ENCODE measurements at places on chromosomes 16 and 17. TPM values are rescaled to one million over a fixed set of nuclear protein-coding genes. Genes with fewer than 3 reads are reported as not detected.

CACNB1 gene
- polyA plus RNA-seq: 5.2 TPM

PDE6G gene
- polyA plus RNA-seq: 0.17 TPM

HSD17B2 gene
- polyA plus RNA-seq: 2.0 TPM

TPPP3 gene
- polyA plus RNA-seq: 0.07 TPM

ZFP3 gene
- 0.58 TPM for polyA plus RNA-seq

HEATR9 gene
- not detected for polyA plus RNA-seq

TAT gene
- polyA plus RNA-seq: not detected

ZG16B gene
- 0.95 TPM for polyA plus RNA-seq

MYCBPAP gene
- 5.3 TPM for polyA plus RNA-seq

DNA sequence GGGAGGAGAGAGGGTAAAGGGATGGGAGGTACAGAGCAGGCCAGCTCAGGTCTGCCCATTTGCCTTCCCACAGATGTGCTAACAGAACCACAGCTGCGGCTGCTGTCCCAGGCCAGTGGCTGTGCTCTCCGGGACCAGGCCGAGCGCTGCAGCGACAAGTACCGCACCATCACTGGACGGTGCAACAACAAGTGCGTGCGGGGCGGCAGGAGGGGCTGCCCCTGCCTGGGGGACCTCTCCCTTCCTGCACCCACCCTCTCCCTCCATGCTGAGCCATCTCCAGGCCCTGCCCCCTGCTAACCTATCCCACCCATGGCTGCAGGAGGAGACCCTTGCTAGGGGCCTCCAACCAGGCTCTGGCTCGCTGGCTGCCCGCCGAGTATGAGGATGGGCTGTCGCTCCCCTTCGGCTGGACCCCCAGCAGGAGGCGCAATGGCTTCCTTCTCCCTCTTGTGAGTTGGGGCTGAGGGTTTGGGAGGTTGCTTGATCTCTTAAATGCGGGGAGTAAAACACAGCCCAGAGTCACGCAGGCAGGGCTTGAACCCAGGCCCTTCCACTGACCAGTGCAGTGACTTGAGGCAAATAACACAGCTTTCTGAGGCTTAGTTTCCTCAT, 1.2 kb downstream of the EPX start:
- DNase-seq: no peak

DNA sequence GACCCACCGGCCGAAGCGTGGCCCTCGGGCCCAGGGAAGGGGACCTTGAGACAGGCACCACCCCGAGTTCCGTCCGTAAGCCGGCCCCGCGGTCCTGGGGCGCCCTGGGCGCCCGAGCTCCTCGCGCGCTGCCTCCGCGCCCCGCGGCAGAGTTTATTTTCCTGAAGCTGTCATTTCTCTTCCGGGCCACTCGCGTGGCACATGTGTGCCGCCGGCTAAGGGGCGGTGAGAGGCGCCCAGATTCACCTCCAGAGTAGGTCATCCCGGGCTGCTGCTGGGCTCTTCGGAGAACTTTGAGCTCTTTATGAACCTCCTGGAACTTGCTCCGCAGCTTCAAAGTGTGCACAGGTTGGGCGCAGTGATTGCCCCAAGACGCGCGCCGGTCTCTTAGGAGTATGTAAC, 489 bp downstream of the ZC3H18 start:
- DNase-seq: no peak

- no peak for DNase-seq
Observed at GRCh38 chr16:10040136-10041080, 141.8 kb downstream of the GRIN2A start.

- DNase-seq: no peak
Observed at GRCh38 chr17:50137042-50137441, 7.1 kb upstream of the SAMD14 start.

GRCh38 chr16:22674832-22675191, 139.2 kb upstream of the HS3ST2 start:
- DNase-seq: no peak

- DNase-seq: no peak
Observed at GRCh38 chr17:48756830-48757251, 28.3 kb upstream of the HOXB13 start.

DNA sequence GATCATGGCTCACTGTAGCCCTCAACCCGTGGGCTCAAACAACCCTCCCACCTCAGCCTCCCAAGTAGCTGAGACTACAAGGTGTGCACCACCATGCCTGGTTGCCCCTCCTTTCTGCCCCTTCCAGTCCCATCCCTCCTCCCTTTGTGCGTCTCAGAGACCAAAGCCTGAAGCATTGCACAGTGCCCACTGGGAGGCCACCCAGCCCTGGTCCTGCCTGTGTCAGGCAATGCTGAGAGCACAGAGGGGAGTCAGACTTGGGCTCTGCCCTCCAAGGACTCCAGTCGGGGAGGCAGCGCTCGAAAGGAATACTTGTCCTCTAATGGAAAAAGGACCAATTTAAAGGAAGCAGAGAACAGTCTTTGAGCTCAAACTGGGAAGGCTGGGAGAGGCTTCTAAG, 20.4 kb downstream of the RAI1 start:
- DNase-seq: no peak

DNA sequence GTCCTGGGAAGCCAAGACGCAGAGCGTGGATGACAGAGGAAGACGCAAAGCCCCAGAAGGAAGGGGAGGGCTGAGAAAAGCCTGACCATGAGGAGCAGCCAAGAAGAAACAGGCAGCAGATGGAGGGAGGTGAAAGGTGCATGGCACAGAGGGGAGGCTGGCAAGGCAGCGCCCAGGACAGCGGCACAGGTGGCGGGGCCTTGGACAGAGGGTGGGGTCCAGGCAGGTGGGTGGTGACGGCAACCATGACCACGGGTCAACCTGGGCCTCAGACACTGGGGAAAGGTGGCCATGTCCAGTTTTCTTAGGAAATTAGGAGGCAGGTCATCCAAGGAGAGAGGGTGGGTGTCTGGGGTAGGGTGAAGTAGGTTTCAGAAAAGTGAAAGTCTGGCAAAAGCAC, 17.0 kb downstream of the ARHGAP17 start:
- no peak for DNase-seq

- peak; percentile 46 for DNase-seq
Observed at GRCh38 chr17:49227436-49228261, 2.9 kb downstream of the PHOSPHO1 start.

DNA sequence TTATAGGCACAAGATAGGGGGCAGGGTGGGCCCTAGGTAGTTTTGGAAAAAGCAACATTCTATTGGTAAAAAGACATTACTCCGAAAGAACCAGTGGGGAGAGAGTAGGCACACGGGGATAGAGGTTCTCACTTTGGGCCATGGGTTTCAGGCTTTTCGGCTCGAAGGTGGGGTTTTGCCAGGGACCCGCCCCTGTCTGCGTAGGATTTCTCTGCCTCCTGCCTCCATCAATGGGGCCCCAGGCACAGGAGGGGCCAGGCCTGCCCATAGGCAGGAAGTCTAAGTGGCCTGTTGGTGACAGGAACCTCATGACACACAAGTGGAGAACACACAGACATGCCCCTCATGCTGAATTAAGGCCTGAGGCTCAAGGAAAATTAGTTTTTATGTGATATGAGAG, 57.5 kb downstream of the RNF213 start:
- DNase-seq: no peak

GRCh38 chr17:40451420-40451819, 8.2 kb downstream of the IGFBP4 start:
- no peak for DNase-seq

GRCh38 chr16:50932348-50932935, 190.6 kb downstream of the CYLD start:
- DNase-seq: no peak

DNA sequence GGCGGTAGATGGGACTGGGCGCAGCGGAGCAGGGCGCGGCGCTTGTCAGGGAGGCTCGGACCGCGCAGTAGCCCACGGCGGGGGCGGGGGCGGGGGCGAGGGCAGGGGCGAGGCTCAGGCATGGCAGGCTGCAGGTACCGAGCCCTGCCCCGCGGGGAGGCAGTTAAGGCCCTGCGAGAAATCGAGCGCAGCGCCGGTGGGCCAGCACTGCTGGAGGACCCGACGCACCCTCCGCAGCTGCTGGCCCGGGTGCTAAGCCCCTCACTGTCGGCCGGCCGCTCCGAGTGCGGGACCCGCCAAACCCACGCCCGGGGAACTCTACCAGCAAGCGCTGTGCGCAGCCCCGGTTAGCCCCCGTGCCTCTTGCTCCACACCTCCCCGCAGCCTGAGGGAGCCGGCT, 90.2 kb upstream of the RPL38 start:
- no peak for DNase-seq

DNA sequence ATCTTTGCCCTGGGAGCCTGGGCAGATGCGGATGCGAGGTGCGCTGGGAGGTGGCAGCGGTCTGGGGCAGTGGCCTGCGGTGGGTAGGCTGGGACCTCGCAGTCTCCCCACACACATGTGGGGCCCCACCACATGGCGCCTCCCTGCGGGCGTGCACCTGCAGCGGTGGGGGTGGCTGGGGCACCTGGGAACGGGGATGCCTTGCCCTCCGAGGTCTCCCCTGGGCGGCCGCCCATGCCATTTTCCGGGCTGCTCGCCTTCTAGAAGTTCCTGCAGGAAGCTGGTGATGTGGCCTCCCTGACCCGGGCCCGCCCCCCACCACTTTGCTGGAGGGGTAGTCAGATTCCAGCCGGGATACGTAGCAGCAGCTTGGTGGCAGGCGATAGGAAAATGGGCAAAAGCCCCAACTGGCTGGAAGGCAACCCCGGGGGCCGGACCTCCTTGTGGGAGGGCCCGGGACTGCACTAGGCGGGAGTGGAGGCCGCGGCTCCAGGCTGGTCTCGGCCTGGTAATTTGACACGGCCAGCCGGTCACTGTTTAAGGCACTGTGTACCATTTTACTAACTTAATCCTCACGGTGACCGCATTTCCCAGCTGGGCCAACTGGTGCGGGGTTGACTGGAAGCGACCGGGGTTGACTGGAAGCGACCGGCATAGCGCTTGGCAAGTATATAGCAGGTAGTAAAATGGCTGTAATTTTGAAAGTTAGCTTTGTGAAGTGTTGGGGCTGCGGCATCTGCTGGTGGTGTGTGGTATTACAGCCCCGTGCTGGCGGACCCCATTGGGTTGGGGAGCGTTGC, 38.5 kb downstream of the IGF2BP1 start:
- DNase-seq: no peak

GRCh38 chr17:45584092-45585036, 93.8 kb upstream of the PLEKHM1 start:
- no peak for DNase-seq

DNA sequence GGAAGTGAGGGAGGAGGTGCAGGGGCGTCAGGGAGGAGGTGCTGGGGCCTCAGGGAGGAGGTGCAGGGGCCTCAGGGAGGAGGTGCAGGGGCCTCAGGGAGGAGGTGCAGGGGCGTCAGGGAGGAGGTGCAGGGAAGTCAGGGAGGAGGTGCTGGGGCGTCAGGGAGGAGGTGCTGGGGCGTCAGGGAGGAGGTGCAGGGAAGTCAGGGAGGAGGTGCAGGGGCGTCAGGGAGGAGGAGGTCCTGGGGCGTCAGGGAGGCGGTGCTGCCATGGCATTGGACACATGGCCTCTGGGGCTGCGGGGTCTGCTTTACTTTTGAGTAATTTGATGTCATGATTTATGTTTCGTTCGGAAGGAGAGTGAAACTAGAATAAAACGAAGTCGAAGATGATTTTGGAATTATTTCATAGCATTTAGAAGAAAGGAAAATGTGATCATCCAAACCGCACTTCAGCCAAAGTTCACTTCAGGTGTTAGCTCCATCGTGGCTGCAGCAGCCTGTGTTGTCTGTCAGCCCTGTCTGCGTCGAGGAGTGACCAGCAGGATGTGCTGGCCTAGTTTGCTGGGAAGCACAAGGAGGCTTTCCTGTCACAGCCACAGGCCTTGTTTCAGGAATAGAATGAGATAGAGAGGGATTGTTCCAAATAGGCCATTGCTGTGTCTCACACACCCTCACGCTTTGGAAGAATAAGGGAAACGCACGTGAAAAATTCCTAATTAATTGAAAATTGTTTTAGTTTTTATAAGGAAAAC, 42.8 kb downstream of the RAB11FIP3 start:
- DNase-seq: no peak

DNA sequence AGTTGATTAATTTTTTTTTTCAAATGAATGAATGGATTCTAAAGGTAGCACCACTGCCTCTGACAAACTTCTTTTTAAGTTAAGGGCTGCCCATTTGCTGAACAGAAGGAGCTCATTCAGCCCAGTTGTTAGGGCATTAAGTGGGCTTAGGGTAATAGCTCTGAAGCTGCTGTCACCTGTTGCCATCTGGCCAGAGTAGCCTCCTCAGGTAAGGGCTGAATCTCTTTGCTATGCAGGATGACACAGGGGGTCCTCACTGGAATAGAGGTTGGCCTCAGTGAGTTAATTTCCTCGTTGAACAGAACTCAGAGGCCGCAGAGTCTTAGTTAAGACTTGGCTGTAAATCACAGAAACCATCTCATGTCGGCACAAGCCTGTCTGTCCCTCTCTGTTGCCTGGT, 232.8 kb downstream of the CCDC182 start:
- DNase-seq: no peak

DNA sequence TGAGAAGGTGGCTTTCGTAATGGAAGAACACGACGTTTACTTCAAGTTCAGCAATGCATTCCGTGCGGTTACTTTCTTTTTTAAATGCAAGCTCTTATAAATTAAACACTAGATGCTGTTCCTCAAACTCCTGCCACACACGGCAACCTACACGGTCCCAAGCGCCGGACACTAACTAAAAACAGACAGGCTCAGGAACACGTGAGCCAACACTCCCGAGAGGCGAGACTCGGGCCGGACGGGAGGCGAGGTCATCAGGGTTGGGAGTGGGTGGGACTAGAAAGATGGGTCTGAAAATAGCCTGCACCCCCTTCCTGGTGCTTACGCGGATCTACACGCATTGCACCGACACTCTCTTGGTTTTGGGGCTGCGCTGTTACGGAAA, 6.4 kb downstream of the CLCN7 start:
- no peak for DNase-seq

DNA sequence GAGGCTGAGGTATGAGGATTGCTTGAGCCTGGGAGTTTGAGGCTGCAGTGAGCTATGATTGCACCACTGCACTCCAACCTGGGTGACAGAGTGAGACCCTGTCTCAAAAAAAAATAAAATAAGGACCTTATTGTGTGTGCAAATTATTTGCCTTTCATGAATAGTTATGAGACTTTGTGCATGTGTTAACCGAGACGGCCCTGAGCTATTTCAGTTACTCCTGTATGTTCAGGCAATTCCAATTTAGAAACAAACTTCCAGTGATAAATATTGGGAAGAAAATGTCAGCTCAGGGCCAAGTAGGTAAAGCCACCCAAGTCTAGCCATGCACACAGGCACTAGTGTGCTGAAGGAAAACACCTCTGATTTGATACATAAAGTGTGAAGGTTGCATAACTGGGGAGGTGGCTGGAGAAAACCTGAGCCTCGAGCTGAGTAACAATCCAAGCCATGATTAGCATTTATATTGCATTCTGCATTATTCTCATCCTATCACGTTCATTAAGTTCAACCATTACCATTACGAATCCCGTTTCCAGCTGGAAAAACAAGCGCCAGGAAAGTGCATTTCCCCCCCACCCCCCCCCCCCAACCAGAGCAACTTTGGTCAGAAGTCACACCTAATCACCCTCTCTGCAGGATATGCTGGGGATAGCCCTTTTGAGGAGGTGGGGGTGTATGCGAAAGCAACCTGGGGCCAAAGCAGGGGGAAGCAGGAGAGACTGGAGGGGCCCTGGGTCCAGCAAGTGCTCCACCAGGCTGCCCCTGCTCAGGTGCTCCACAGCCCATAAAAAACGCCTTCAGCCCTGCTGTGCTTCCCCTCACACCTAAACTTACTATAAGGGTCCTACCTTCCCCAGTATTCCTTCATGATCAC, 18.6 kb upstream of the ENDOV start:
- DNase-seq: no peak
